NCI-H69 (cell line): ENCODE measurements at places on chromosomes 6 and 20.

GRCh38 chr6:103675807-103676406, 1183.8 kb downstream of the HACE1 start:
- peak; percentile 15 for DNase-seq

GRCh38 chr6:17972074-17972952, 15.1 kb downstream of the KIF13A start:
- DNase-seq: no peak

DNA sequence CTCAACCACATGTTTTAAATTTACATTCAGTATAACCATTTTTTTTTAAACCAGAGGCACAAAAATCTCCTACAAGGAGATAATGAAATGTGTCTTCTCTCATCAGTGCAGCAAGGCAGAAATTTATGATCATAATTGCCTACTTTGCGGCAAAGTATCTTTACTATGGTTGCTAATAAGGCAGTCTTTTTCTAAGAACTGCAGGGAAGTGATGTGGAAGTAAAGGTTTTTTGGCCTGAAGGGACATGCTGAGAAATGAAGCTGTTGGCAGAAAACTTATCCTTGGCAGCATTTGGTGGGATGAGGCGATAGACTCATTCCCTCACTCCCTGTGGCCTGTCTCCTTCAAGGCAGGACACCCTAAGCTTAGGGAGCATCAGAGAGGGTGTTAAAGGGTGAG, 48.7 kb downstream of the SCGN start:
- DNase-seq: peak; percentile 25

- no peak for DNase-seq
Observed at GRCh38 chr6:11900662-11901598, 111.2 kb upstream of the HIVEP1 start.

DNA sequence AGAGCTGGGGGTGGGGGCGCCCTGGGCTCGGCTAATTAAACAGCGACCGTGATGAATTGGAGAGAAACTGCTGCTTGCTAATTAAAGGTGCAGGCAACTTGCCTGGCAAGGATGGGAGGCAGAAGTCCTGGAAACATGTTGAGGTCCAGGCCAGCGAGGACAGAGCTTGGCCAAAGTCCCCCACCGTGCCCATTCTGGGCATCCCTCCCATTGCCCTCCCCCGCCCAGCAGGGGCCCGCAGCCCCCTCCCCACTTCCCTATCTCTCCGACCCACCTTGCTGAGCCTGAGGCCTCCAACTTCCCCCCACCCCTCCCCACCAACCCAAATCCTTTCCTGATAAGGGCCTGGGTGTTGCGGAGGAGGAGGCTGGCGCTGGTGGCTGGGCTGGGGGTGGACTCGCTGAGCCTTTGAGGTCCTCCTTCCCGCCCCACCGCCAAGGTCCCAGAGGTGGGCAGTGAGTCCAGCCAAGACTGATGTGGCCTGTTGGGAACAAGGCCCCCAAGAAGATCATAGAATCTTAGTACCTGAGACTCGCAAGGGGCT, 23.3 kb downstream of the C20orf203 start:
- DNase-seq: no peak

GRCh38 chr6:110547266-110547964, 71.0 kb upstream of the SLC22A16 start:
- DNase-seq: no peak

- DNase-seq: no peak
Observed at GRCh38 chr6:141117874-141118273, 1014.9 kb upstream of the GJE1 start.

- no peak for DNase-seq
Observed at GRCh38 chr6:163132050-163132750, 282.3 kb upstream of the QKI start.
